ENCODE measurements at places on chromosomes 12 and 14. TPM values are rescaled to one million over a fixed set of nuclear protein-coding genes. Genes with fewer than 3 reads are reported as not detected.

- H3K36me3 ChIP-seq: peaks cover 29% of the 10 kb centered on the region
- H3K27me3 ChIP-seq: no peaks in the 10 kb centered on the region
- DNase-seq: no peak
- peaks cover 29% of the 10 kb centered on the region for H3K4me1 ChIP-seq
Observed at GRCh38 chr14:89349171-89350008, 67.6 kb downstream of the FOXN3 start.

DNA sequence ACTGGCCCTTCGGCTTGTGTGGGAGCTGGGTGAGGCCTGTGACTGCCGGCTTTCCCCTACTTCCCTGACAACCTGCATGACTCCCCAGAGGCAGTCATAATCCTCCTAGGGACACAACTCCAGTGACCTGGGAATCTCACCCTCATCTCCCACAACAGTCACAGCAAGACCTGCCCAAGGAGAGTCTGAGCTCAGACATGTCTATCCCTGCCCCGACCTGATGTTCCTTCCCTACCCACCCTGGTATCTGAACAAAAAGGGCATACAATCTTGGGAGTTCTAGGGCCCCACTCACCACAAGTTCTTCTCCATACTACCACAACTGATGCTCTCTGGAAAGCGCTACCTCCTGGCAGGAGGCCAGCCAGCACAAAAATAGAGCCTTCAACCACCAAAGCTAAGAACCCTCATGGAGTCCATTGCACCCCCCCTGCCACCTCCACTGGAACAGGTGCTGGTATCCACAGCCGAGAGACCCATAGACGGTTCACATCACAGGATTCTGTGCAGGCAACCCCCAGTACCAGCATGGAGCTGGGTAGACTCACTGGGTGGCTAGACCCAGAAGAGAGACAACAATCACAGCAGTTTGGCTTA is 16.8 kb downstream of the ATP23 start:
- no peak for DNase-seq
- H3K36me3 ChIP-seq: peaks cover 32% of the 10 kb centered on the region
- H3K4me1 ChIP-seq: no peaks in the 10 kb centered on the region
- no peak overlapping the region for H3K27ac ChIP-seq

DNA sequence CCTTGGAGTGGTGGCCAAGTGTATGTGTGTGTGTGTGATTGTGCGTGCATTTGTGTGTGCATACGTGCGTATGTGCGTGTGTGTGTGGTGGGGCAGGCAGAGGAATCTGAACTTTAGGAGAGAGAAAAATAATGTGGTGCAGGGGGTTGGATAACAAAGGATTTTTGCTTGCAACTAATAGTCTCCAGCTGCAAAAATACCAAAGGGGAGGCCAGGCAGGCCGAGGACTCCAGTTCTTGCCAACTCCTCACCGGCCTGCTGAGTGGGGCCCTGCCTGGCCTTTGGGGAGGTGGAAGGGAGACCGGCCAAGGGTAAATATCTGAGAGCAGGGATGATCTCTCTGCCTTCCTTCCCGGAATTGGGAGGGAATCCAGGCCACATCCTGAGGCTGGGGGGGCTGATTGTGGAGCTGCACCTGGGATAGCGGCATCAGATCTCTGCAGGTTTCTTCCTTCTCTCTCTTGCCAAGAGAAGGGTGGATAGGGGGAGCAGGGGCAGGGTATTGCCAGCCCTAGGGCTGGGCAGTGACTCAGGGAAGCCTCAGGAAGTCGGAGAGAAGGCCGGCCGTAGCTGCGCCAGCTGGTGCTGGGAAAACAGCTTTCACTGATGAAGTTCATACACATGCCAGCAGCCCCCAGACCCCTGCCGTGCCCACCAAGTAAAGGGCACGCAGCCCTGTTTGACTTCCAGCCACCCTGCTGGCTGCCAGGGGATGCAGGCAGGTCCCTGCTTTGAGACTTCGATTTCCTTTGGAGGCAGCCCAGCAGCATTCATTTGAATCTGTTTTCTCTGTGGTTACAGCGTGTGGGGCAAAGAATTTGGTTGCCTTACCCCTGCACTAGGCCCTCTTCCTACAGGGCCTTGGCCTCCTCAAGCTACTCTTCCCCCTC is 4.6 kb upstream of the LRP1-AS start:
- DNase-seq: no peak
- no peak overlapping the region for H3K4me3 ChIP-seq
- H3K36me3 ChIP-seq: no peaks in the 10 kb centered on the region
- H3K4me1 ChIP-seq: no peaks in the 10 kb centered on the region
- no peaks in the 10 kb centered on the region for H3K27me3 ChIP-seq
- no peak overlapping the region for H3K27ac ChIP-seq

ZCRB1 gene
- polyA plus RNA-seq: 87.9 TPM

CRACR2A gene
- 13.7 TPM for polyA plus RNA-seq
